ENCODE measurements at places on chromosomes 1 and 21.
A peak's percentile ranks its signal among the peaks of the same experiment; 100 is the strongest.

- no peak for DNase-seq
Measured at GRCh38 chr1:182617734-182618351, 13.7 kb upstream of the RGS16 start.

DNA sequence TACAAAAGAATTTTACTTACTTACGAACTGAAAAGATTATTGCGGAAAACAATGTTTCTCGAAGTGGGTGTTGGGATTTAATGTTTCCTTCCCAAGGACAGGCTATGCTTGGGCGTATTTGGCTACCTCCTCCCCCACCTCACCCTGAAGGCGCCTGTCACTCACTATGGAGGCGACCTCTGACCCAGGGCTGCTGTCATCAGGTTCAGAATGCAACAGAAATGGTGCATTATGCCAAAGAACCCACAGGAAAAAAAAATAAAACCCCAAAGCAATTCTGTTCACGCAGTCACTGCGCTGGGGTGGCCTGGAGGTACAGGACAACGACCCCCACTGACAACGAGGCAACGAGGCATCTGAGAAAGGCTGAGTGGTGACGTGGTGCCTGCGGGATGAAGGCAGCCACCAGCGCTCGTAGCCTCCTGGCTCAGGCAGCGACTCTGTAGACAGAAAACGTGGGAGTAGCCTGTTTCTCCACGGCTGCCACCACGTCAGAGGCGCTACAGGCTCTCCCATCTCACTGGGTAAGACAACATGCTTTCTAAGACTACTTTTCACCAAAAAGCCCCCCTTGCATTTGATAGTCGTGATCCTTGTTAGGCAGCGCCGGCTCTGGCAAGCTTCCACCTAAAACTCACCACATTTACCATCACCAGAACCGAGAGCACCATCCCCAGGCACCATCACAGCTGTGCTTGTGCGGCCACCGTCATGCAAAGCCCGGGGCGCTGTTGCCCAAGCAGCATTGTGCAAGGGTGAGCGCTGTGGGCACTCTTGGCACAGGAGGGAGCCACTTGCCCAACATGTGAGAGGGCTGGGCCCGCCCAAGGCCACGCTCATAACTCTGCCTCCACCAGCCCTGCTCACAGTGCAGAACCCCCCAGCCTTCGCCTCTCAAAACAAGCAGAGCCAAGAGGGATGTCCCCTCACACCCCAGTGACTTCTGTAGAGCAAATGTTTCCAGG is 14.3 kb downstream of the NADK start:
- peak; percentile 21 for DNase-seq

DNA sequence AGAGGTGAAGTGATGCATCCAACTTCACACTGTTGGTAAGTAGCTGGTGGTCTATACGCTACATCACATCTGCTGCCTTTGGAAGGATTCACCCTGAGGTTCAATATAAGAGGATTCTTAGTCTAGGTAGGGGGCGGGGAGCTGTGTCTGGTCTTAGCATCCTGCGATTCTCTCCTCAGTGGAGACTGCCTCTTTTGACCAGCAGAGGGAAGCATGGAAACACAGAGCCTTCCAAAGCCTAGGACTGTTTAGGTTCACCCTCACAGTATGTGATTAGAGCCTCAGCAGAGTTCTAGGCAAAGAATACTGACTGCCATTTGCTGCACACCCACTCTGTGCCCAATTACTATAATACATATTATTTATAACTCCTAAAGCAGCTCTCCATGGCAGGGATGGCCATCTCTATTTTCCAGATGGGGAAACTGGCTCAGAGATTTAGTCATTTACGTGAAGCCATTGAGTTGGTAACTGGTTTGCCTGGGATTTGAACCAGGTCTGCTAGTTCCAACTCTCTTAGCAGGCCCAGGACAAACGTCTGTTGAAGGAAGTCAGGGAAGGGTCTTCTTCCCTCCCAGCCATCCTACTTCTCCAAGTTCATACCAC is 28.9 kb upstream of the EFCAB14 start:
- no peak for DNase-seq

- DNase-seq, result no peak
Measured at GRCh38 chr1:214643030-214643429, 40.0 kb downstream of the CENPF start.

- DNase-seq, result no peak
Measured at GRCh38 chr1:100606438-100606837, 68.5 kb downstream of the GPR88 start.

DNA sequence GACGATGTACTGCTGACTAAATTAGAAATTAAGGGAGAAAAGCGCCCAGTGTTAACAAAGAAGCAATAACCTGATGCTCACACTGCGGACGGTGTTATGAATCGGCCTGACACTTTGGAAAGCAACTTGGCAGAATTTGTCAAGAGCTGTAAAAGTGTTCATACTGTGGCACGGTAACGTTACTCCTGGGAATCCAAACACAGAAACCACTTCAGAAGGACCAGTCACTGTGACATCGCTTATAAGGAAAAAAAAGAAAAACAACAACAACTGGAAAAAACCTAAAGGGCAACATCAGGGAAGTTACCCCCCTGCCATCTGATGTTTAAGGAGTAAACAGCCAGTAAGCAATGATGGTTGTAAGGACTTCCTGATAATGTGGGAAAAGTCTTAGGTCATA is 27.7 kb downstream of the CAPZB start:
- no peak for DNase-seq

GRCh38 chr1:168230709-168231108 is 4.9 kb downstream of the SFT2D2 start:
- DNase-seq, result no peak

GRCh38 chr1:209202830-209203532 is 380.5 kb upstream of the CAMK1G start:
- DNase-seq, result no peak

GRCh38 chr1:92538048-92538412 is 51.3 kb upstream of the GFI1 start:
- no peak for DNase-seq

DNA sequence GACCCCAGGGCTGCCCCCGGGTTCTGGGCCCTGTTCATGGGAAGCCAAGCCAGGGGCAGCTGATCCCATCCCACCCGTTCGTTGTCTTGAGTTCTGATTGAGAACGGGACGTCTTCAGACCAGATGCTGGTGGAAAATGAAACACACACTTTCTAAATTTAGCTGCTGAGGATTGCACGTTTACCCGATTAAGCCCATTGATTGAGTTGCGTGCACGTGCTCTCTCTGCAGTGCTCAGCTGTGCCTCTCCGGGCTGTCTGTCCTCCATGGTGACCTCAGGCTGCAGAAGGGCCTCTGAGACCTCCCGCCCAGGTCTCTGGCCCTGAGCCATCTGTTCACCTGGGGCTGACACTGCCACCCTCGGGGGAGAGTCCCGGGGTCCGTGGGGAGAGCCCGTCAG is 27.0 kb upstream of the PEX10 start:
- no peak for DNase-seq

DNA sequence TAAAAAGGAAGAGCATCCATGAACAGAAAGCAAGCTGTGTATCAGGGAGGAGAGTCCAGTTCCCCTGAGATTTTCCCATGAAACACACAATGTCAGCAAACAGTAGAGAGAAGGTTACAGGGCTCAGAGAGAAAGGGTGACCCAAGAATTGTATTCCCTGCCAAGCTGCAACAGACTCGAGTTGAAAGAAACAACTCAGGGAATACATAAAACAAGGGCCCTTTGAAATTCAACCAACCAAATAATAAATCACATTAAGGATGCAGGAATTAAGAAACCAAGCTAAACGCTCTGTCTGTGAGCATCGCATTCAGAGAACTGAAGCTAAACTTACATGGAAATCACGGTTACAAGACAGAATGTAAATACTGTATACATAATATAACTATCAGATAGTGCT is 20.2 kb downstream of the S100A16 start:
- no peak for DNase-seq

DNA sequence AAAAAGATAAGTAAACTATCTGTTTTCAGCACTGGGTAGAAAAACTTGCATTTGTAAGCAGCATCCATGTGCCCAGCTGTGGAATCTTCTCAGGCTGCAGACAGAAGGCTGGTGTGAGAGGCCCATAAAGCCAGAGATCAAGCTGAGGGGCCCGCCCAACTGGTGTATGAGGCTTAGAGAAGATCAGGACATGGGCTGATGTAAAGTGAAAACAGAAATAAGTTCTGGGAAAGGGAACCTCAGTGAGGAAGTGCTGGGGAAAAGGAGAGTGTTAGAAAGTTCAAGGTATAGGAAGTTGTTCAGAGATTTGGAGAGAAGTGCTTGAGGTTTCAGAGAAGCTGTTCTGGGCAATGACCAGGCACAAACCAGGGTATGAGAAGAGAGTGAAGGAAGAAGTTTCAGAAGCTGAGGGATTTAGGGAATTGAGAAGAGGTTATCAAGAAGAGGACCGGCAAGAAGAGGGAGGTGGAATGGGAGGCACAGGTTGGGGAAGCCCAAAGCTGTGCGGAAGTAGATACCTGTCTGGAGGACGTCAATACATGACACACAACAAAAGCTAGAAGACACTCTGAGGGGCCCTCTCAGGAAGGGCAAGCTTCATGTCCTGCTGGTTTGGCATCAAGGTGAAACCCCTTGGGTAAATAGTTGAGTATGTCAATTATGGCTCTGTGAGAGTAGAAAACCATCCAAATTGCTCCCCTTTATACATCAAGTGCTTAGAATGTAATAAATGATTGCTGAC is 2.7 kb upstream of the CD5L start:
- DNase-seq, result no peak

- DNase-seq, result no peak
Measured at GRCh38 chr1:34701326-34702060, 53.4 kb upstream of the GJB5 start.

DNA sequence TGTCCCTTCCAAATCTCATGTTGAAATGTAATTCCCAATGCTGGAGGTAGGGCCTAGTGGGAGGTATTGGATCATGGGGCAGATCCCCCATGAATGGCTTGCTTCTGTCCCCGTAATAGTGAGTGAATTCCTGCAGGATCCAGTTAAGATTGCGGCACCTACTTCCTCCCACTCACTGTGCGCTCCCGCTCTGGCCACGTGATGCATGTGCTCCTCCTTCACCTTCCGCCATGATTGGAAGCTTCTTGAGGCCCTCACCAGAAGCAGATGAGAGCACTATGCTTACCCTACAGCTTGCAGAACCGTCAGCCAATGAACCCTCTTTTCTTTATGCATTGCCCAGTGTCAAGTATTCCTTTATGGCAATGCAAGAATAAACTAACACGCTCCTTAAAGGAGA is 14.9 kb upstream of the RAB3GAP2 start:
- DNase-seq, result no peak

DNA sequence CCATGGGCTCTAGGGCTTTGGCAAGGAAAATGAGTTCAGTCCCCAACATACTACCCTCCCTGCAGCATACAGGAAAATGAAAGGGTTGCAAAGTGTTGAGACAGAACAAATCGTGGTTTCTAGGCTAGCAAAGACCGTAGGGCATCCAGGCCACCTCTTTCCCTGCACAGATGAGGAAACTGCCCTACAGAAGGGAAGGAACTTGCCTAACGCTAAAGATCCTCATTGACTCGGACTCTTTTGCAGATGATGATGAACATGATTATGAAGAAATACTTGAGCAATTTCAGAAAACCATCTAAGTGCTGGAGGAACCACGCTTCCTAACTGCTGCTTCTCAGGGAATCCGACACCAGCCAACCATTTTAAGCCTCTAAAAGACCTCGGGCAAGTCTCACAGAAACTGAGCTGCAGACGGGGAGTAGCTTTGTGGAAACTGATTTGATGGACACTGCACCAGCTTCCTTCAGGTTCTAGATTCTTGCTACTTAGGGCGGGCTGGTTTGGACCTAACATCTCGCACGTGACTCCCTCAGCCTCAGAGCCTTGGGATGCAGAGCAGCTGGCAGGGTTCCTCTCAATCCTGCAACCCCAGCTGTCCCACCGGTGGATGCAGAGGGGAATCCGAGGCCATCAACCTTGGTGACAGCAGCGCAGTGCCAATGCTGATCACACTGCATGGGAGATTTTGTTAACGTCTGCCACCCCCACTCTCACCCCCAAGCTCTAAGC is 13.4 kb downstream of the THEMIS2 start:
- no peak for DNase-seq

- no peak for DNase-seq
Measured at GRCh38 chr1:58785442-58786058, 1.7 kb upstream of the JUN start.

DNA sequence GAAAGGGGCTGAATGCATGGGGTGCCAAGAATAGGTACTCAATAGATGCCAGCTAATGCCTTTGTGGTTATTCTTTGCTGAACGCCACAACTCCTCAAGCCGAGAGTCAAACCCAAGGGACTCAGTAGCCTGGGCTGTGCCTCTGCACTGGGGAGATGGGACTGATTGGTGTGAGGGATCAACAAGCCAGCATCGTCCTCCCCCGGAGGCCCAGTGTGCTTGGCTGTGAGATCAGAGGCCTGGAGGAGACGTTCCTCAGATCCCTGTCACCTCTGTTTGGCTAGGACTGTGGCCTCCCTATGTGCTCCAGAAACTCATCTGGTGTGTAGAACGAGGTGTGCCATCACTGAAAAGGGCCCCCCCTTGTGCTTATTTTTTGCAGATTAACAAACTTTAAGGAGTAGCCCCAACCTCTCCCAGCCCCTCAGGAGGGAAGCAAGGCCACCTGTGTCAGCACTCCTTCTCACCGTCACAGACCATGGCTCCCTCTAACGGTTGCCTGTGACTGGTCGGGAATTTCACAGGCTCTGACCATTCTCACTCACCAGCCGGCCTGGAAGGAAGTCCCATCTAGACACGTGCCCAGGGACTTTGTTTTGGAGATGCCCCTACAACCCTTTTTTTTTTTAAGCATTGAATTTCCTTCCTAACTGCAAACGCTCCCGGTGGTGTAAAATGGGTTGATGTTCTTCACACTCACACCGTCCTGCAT is 194.0 kb upstream of the VAMP3 start:
- DNase-seq, result no peak

DNA sequence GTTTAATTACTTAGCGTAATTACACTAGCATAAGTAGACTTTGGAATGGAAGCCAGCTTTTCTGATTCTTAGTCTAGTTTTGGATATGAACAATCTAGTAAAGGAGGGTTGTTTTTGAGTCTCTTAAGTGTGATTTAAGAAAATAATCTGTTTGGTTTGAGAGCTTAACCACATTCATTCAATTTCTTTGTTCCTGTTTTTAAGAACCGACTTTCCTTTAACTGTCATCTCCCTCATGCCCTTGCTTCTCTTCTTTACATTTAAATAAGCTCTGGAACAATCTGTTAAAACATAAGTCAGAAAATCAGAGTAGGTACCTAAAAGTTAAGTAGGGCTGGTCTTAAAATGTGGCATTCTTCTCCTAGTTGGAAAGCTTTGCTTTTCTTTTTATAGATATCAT is 27.7 kb downstream of the CDC42 start:
- no peak for DNase-seq

GRCh38 chr1:43482215-43482614 is 28.5 kb upstream of the HYI start:
- no peak for DNase-seq

- no peak for DNase-seq
Measured at GRCh38 chr1:21149430-21149854, 27.3 kb downstream of the EIF4G3 start.

DNA sequence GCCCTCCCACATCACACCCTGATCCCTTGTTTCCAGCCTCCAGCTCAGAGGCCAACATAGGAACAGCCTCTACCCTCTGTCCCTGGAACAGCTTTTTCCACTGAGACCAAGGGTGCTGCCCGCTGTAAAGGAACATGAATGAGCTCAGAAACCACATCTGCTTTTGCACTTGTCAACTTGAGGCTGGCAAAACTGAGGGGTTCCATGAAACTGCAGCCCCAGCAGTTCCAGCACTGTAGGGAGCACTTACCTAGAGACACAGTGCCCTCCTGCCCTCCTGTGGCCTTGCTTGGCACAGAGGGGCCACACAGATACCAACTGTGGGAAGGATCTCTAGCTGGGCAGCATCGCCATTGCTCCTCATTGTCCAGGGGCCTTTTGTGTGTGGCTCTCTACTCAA is 51.7 kb downstream of the ITPKB start:
- no peak for DNase-seq

Measured in esophagus squamous epithelium (tissue), 5 donors.